ENCODE measurements at places on chromosomes 4 and X.

DNA sequence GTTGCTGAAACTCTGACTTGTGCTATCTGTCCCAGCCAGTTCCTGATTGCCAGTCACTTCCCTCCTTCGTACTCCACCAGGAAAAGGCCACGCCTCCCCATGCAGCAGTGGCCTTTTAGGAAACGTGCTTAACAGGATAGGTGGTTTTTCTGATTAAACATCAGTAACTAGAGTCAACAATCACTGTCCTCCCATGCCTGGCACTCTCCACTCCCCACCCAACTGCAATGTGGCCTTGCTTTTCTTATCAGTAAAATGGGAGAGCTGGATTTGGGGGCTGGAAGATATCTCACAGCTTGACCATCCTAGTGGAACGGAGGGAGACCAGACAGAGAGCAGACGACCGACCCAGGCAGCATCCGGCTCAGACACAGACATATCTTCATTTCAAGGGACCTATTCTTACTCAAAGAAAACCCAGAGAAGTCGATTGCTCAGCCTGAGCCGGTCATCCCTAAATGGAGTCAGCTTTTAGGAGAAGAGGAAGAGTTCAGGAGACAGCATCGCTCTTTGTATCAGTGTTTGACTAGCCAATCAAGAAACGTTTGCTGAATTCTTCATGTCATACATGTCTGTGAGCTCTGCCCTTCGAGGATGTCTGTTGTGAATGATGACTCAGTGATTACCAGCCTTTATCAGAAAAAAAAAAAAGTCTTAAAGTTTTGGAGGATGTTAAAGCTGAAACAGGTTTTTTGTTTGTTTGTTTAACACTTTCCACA lies 12.7 kb upstream of the UBA6 start:
- no peak for DNase-seq

DNA sequence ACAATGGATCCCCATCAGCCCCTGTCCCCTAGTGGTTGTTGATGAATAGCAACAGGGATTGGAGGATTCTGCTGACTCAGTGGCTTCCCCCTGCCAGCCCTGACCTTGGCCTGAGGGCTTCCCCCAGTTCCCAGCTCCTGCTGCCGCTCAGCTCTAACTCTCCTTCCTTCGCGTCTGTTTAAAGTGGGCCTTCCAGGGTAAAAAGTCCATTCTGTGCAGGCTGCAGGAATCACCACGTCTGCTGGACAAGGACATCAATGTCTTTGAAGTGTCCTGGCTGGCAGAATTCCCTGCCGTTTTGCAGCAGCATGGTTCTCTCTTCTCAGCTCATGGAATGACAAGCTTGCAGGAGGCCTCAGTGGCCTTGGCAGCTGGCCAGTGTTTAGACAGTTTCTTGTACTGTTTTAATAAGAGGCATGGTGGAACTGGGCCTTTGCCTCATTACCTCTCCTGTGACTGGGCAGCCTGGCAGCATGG lies 152.5 kb upstream of the STX18 start:
- DNase-seq: no peak

DNA sequence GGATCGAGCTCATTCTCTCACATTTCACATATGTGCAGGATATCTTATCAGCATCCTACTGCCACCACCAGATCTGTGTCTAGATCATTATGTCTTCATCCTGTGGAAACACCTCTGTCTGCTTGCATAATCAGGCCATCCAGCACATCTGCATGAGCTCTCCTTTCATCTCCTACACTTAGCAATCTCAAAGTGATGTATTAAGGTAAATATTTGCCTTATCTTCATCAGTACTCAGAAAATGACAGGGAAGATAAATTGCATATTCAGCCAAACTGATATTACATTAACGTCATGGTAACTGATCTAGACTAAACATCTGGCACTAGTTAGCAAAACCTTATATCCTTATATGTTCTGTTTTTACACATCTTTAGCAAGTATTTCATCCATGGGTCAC lies 207.3 kb upstream of the PABPC4L start:
- no peak for DNase-seq

DNA sequence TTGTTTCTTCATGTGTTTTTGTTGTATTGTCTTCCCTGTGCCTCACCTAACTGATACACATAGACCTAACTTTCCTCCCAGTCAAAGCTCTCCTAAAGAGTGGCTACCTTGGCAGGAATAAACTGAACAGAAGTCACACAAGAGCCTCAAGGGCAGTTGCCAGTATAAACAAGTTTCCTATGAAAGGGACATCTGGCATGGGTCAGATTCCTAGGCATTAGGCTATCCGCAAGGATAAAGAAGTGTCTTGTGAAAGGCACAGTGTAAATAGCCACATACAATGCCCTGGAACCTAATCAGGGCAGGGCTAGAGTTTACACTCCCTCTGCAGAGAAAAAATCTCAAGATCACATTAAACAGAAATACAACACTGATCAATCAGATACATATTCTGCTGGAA lies 220.8 kb downstream of the SPANXN3 start:
- DNase-seq: no peak

DNA sequence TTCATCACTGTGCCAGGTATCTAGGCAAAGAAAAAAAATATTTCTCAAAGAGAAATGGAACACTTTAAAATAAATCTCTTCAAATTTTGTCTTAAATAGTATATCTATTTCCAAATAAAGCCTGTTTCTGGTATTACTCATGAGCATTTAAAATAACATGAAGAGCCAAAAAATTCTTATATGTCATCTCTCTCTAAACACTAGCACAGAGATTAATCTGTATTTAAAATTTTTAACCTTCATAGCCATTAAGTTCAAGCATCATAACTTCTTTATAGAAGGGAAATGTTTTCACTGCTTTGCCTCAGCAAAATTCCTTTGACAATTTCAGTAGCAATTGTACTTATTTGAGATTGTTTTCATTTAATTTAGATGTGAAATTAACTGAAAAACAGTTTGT lies 5.1 kb upstream of the CORIN start:
- DNase-seq: no peak

GRCh38 chr4:25958110-25958509 lies 44.1 kb downstream of the SMIM20 start:
- DNase-seq: no peak

DNA sequence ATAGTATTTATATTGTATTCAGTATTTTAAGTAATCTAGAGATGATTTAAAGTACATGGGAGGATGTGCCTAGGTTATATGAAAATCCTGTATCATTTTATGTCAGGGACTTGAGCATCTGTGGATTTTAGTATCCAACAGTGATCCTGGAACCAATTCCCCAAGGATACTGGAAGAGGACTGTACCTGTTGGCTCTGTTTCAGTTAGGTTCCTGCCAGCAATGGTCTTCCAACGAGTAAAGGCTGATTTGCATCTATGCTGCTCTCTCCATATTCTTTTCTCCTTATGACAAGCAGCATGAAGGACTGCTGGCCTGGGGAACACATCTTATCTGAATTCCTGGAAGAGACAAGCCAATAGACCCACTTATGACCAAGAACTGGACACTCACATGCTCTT lies 34.9 kb downstream of the ASB9 start:
- no peak for DNase-seq

DNA sequence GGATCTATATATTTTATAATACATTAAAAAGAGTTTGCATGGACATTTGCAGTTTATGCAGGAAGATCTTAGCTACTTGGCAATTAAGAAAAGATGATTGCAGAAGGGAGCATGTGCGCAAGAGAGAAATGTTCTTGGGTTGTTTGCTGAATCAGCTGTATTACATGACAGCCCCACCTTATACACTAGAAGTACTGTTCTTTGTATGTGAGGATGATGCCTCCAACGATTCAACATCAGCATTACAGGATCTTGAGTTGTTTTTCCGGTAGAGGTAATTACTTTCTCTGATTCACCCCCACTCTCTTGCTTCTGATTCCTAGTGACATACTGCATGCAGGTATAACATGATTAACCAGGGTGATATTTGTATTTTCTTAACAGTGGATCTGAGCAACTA lies 140.8 kb downstream of the PCDH7 start:
- DNase-seq: no peak

DNA sequence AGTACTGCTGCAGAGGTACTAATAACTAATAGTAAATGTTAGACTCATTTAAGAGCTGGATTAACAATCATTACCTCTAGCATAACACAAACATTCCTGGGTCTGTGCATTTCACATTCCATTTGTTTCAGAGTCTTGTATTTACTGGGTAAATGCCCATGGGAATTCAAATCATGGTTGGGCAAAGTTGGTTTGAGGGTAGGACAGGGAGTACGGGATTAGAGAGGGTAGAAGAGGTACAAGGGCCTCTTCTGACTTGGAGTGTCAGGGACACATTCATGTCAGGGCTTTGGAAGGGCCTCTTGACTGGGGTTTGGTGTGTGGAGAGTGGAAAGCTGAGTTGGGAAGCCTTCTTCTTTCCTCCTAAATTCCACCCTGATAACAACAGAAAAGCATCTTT lies 65.9 kb downstream of the WWC2 start:
- no peak for DNase-seq
